Stimulated activated CD4-positive, alpha-beta T cell treated with anti-CD3 and anti-CD28 coated beads, TNF-alpha, amount 100 ng/mL, for 1 hour (primary cell): ENCODE measurements at places on chromosomes 5 and 9.

- no peak for DNase-seq
These were observed 39.4 kb downstream of the SUSD1 start for GRCh38 chr9:112135706-112136105.

DNA sequence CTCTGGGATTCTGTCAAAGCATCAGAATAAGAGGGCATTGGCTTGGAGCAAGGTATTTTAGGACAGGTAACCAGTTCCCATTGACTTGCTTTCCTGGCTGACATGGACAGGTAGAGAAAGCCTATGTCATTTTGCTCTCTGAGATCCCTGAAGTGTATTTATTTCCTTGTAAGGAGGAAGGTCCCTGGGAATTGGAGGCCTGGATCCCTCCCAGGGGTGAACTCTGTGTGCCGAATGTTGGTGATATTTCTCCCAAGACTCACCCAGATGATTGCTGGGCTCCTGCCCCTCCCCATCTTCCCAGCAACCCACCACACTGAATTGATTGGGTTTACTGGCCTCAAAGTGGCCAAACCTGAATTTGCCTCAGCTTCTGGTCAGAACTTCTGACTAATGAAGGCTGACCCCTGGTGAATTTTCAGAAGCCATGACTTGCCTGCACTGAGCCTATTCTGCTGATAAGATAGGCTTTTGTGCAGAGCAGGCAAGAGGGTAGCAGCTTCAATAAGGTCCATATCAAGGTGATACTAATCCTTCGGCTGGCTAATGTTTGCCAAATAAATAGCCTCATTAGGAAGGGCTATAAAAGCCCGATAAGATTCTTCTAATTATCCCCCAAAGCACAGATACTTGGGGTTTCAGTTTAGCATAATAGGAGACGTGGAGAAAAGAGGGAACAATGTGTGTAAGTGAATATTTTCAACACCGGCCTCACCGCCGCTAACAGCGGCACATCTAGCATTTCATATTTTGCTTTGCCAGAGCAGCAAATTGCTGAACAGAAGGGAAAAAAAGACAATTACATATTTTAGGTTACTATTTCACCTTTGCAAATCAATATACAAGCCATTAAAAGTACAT is 152.9 kb upstream of the PITX1 start:
- DNase-seq: no peak

GRCh38 chr5:168697034-168697720 is 118.0 kb upstream of the PANK3 start:
- DNase-seq: no peak

- no peak for DNase-seq
These were observed 19.9 kb downstream of the SEMA4D start for GRCh38 chr9:89477811-89478630.

DNA sequence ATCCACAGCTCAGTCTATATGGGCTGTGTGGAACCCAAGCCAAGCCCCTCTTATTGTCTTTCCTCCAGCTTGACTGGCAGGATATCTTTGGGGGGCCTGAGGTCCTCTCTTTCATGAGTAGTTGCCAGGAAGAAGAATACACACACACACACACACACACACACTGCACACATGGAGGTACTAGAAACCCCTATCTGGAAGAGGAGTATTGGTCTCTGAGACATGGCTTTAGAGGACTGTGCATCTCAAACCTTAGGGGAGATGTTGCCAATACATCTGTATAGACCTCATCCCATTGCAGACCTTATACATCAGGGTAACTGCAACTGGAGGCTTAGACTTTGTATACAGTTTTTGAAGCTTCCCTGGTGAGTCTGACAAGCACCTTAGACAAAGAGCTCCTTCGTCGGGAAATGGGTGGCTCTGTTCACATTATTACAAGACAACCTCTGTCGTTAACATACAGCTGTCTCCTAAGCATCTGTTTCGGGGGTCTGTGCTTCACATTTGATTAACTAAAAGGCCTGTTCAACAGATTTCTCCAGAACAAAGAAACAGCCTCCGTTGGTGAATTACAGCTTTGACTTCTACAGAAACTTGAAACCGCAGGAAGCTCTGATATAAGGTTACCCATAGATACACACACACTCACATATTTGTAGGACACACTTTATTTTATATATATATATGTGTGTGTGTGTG is 5.5 kb upstream of the ENTREP1 start:
- DNase-seq: no peak
